ENCODE measurements at places on chromosomes 2 and 18.

DNA sequence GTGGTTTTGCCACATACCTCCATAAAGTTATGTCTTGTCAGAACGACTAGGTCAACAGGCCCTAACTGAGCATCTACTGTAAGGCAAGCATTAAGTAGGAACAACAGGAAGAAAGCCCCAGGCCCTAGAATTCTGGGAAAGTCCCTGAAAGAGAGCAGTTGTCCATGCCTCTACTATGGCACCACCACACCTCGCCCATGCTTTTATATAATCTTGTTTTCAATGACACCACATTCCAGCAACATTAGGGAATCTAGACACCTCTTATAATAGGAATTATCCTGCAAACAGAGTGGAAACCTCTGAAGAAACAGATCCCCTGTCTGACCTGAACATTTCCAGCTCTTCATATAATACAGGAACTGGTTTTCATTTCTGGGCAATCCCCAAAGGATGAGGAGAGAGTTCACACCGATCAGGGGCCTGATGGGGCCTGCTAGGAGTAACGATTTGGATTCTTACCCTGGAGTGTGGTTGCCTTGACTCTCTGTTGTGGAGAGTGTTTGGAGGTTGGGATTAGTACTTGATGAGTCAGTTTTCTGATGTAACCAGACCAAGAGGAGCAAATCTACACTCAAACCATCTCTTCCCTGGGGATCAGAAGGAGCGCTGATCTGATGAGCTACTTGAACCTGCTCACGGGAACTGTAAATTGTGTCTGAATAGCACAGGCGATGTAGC is 31.9 kb upstream of the CEP68 start:
- DNase-seq, result no peak

DNA sequence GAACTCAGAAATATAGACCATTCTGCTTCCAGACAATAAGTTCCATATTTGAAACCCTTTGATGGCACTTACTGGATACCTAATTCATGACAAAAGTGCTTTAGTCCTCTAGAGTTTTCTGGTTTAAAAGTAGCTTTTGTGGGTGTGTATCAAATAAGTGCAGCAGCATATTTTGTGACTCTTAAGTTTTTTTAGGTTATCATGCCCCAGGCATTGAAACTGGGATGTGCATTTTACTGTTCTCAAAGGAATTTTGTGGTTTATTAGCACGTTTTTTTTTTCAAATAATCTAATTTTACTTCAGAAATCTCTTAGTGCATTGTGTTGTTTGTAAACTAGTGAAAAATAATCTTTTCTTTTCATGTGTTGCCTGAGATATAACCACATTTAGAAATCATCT is 1.5 kb downstream of the XRCC5 start:
- no peak for DNase-seq

DNA sequence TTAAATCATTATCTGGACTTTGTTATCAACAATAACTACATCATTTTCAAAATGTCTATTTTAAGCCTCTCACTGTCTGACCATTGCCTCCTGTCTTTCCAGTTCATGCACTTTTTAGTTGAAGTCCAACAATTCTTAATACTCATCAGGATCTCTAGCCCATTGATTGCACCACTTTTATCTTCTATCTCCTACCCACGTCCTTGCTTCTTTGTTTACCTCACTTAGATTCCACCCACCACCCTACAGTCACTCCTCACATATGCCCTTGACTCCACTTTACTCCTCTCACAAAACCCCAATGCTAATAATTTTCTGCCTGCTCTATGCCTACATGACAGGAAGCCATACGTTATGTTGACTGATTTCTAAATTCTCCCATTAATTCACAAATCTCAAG is 21.9 kb downstream of the TACR1 start:
- no peak for DNase-seq

DNA sequence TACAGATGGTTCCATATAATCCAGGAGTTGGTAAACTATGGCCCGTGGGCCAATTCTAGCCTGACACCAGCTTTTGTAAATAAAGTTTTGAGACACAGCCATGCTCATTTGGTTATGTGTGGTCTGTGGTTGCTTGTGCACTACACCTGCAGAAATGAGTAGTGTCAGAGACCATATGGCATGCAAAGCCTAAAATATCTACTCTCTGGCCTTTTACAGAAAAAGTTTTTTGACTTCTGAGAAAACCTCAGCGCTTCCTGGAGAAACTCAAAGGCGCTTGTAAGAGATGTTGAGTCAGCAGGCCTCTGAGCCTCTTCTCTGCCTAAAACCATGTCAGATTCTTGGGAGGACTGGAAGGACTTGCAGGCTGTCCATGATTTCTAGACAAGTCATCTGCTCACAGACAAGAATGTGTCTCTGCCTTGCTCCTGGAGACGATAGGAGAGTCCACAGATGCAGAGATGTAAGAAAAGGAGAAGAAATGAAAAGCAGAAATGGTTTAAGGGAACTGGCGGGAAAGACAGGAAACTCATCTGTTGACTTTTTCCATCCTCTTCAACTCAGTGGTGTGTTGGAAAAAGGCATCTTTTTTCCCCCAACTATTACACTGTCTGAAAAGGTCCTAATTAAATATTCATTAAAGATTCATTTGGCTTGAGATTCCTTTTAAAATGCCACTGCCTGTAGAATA is 5.2 kb downstream of the TTC39C start:
- DNase-seq, result peak; percentile 15

DNA sequence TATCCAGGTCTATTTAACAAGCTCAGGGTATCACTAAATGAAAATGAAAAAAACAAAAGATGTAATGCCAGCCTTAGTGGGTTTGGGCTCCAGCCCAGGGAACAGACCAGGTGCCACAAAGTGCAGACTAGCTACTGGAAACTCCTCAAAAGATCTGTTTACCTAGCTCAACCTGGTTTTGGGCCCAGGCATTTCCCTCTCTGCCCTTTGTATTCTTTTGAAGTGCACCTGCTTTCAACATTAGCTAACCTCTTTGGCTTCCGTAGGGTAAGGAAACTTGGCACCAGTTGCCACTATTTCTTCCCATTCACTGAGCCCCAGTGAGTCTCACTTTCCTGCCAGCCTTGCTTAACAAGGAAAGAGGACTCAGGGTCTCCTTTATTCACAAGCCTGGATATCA is 123.6 kb upstream of the CDCA7 start:
- no peak for DNase-seq

- no peak for DNase-seq
These were observed 250.1 kb upstream of the DPP10 start for GRCh38 chr2:114192362-114192761.

- no peak for DNase-seq
These were observed 51.7 kb upstream of the SATB2 start for GRCh38 chr2:199509403-199509802.

GRCh38 chr2:132757676-132758075 is 87.7 kb upstream of the LYPD1 start:
- DNase-seq, result no peak

GRCh38 chr18:45667056-45667736 is 51.9 kb downstream of the SLC14A2 start:
- no peak for DNase-seq

- DNase-seq, result no peak
These were observed 301.0 kb downstream of the STK39 start for GRCh38 chr2:167946441-167946841.

DNA sequence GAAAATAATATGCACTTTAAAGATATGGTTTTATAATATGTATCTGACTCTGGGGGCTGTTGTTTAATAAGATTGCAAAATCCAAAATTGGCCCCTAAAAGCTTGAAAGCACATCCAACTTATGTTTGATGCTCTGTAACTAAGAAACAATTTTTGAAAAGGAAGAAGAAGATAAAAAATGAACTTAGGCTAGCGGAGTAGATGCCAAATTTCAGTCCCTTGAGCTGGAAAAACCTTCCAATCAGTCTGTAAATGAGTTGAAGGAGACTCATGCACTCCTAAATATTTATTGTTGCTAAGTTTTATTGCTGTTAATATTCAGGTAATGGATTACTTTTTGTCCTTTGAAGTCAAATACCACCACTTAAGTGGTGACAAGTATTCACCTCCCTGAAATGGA is 465.0 kb downstream of the ZEB2 start:
- no peak for DNase-seq

DNA sequence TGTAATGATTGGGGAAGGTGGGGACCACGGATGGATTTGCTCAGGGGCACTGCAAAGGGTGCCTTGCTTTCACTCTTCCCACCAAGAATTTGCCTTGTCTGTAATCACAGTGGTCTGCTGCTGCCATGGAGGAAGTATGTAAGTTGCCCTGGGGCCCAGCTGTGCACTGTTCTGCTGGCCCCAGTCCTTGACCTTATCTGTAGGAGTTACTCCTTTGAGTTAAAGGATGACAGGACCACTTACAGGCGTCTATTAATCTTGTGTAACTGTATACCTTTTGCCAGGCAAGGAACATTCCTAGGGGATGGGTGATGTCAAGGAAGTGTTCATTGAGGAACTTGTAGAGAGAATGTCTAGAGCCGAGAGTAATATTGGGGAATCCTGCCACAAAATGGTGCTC is 212.8 kb upstream of the LRRTM1 start:
- DNase-seq, result no peak

DNA sequence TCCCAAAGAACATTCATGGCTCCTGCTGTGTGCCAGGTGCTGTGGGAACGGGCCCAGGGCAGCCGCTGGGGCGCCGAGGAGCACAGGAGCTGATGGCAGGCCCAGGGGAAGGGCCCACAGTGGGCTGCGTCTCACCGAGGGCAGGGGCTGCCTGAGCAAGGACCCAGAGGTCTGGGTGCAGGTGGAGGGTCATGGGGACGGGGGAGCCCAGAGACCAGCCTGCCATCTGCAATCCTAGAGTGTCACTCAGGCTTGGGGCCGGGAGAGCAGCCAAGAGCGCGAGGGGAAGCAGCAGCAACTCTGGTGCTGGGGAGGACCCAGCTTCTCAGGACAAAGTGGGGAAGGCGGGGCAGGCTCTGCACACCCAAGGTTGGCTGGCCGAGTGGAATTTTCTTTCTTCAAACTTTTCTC is 207.4 kb downstream of the HDAC4 start:
- DNase-seq, result no peak

- DNase-seq, result no peak
These were observed 142.7 kb downstream of the ATP9B start for GRCh38 chr18:79211844-79212243.

DNA sequence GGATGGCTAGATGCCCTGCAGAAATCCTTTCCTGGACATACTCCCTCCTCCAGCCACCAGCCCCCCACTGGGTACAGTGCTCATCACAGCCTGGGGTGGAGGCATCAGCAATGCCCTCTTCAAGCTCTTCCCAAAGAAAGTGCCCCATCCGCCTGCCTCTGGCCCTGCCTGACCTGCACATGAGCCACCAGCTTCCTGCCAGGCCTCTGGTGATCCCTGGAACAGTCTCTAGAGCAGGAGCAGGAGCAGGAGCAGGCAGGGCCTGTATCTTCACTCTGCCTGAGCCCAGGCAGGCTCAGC is 54.1 kb upstream of the CAB39 start:
- no peak for DNase-seq

DNA sequence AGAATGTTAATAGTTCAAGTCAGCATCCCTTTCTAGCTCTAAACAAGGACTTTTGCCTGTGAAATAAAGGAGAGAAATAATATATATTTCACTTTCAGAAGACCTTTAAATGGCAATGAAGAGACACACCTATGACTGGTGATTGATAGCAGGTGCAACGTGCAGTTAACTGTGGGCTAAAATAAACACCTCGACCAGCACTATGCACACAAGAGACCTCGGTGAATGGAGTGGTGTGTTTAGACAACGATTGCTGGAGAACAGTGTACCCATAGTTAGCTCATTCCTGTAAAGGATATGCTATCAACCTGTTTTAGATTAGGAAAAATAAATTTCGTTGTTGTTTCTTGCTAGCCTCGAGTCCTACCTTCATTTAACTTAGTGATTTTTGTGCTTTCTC is 143.4 kb downstream of the NR4A2 start:
- no peak for DNase-seq

- DNase-seq, result no peak
These were observed 3.4 kb downstream of the SERPINB2 start for GRCh38 chr18:63890950-63891304.

DNA sequence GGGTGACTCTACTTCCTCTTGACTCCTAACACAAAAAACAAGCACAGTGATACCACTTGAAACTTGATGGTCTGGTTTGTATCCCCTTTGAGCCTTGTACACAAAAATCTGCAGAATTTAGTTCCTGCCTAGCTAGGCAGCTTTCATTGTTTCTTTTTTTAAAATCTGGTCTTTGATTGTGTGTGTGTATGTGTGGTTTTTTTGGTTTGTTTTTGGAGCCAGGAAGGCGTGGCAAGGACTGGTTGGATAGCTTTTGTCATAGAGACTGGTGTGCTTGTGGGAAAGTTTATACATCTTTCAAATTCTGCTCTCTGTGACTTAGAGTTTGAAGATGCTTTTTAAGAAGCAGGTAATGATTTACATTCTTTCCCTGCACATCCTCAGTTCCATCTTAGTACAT is 127.4 kb downstream of the TANC1 start:
- no peak for DNase-seq

- no peak for DNase-seq
These were observed 44.3 kb upstream of the CYP1B1 start for GRCh38 chr2:38120264-38120592.

- no peak for DNase-seq
These were observed 84.4 kb downstream of the KCNS3 start for GRCh38 chr2:17962876-17963275.

DNA sequence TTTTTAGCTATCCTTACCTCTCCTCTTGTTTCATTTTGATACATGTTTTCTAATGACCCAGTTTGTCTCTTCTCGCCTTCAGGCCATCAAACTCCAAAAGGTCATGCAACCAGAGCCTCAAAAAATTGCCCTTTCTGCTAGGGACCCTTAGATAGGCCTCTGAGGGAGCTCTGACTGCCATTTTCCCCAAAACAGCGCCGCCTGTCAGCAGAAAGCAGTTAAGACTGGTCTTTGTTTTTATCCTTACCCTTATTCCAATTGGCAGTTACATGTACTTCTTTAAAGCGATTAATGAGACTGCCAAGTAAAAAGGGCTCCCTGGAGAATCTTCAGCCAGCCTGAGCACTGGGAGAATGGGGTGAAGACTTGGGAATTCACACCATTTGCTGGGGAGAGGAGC is 55.1 kb upstream of the RIT2 start:
- DNase-seq, result no peak

DNA sequence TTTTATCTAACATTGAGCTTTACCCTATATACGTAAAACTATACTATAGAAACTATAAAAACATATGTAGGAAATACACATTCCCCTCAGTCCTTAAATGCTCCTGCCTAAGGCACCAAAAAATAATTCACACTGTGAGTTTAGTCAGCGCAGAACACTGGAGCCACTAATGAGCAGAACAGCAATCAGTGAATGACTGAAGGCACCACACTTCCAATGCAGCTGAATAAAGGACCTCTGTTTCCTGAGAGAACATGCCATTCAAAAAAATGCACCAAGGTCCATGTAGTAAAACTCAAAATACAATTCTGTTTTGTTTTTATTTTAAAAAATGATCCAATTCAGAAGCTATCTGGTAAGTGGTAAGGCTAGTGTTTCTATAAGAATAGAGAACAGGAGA is 1280.6 kb upstream of the NRXN1 start:
- DNase-seq, result no peak
